ENCODE measurements at places on chromosomes 12 and 14. TPM values are rescaled to one million over a fixed set of nuclear protein-coding genes. Genes with fewer than 3 reads are reported as not detected.

DNA sequence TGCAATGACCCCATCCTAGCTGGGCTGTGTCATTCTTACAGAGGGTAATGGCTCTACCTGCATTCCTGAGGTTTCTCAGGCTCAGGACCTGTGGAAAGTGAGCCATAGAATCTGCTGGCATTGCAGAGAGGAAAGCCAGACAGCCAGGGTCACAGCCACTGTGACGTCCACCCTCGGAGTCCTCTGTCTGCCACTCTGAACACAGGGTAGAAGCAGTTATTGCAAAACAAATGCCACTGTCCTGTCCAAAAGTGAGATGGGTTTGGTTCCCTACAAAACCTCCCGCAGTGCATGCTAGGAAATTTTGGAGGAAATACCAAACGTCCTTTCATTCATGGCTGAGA, 37.8 kb downstream of the TNFAIP2 start:
- DNase-seq: no peak

DNA sequence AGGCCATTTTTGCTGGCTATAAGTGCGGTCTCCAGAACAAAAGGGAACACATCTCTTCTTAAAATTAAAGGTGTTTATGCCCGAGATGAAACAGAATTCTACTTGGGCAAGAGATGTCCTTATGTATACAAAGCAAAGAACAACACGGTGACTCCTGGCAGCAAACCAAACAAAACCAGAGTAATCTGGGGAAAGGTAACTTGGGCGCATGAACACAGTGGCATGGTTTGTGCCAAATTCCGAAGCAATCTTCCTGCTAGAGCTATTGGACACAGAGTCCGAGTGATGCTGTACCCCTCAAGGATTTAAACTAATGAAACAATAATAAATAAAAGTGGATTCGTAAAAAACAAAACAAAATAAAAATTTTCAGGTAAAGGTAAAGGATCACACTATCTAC, 33.4 kb downstream of the PKP2 start:
- DNase-seq: no peak

GRCh38 chr12:71312768-71313403, 126.7 kb upstream of the LGR5 start:
- no peak for DNase-seq

DNA sequence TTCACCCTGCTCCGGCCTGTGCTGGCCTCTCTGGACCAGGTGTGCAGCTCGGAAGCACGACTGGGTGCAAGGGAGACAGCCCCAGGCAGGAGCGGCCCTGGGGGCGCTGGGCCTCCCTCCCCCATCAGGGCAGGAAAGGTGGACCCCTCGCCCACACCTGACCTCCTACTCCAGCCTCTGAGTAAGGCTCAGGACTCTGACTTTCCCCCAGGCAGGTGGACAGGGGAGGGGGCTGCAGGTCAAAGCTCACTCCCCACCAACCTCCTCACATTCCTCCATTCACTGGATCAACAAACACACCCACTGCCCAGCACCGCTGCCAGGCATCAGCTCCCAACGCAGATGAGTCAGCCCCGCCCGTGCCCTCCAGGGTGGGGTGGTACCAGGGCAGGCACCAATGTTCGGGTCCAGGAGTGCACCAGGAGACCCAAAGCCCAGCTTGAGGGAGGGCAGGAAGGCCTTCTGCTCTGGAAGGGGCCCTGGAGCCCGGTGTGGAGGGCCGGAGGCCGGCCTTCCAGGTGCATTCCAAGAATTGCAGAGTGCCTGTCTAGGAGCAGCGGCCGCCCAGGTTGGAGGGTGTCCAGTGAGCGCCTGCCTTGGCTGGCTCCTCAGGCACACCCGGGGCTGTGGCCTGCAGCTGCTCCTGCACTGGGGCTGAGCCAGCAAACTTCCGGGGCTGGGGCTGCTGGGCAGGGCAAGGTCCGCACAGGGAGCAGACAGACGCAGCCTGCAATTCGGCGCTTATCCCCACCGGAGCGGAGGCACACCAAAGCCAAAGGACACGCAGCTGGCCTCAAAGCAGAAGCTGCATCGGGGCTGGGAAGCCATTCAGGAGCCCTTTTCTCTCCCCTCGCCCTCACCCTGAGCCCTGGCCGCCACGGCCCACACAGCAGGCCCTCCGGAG, 1.6 kb upstream of the INF2 start:
- no peak for DNase-seq

The HNF1A gene
- 14.5 TPM for polyA plus RNA-seq

The NPFF gene
- polyA plus RNA-seq: 2.1 TPM

DNA sequence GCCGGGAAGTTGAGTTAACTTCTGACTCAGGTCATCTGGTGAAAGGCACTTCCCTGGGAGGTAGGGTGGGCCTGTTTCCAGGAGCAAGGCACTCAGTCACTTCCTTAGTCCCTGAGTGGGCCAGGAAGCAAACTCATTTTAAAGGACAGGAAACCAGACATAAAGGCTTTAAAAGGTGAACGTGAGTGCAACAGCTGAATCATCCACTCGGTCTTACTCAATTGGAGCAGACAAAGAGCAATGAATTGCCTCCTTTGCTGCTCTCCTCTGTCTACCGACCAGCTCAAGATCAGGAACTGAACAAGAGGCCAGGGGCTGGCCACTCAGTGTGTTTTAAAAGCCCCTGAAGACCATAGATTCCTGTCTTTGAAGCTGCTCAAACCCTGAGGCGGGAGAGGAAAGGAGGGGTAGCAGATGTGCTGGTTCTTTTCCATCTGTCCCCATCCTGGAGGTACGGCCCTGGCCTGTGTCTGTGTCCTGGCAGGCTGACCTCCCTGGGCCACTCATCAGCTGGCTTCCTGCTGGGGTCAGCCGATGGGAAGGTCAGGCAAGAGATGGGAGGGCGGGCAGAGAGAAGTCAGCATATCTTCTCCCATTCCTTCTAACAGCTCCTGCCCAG, 148.9 kb downstream of the PPM1H start:
- DNase-seq: peak; percentile 21

The SOX5 gene
- polyA plus RNA-seq: 7.1 TPM

DNA sequence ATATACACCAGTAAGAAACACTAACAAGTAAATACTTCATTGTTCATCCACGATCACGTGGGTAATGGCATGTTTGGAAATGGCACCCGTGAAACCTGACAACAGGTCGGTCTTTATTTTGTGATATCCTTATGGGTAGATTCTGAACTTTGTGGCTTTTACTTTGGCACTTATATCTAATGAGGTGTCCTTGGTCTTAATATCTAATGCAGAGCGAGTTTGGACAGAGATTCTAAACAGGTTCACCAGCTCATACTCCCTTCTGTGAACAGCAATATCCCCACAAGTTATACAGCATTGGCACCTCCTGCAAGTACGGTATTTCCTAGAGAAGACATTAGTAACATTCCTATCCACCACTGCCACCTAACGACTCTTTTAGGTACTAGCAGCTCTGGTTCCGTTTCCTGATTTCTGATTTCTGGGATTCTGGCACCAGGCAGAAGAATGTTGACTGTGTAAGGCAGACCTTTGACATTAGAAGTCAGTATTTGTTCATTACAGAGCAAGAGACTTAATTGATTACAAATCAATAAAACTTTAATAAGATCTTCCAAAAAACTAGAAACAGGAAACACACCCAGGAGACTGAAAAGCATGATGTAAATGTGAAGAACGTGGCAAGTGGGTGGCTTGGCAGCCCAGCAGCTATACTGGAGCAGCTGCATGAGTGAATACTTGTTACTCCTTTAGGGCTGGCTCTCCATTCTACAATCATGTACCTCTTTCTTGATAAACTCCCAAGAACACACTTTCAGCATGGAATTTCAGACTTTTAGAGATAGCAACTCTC, 2.5 kb downstream of the ANG start:
- DNase-seq: peak; percentile 79

DNA sequence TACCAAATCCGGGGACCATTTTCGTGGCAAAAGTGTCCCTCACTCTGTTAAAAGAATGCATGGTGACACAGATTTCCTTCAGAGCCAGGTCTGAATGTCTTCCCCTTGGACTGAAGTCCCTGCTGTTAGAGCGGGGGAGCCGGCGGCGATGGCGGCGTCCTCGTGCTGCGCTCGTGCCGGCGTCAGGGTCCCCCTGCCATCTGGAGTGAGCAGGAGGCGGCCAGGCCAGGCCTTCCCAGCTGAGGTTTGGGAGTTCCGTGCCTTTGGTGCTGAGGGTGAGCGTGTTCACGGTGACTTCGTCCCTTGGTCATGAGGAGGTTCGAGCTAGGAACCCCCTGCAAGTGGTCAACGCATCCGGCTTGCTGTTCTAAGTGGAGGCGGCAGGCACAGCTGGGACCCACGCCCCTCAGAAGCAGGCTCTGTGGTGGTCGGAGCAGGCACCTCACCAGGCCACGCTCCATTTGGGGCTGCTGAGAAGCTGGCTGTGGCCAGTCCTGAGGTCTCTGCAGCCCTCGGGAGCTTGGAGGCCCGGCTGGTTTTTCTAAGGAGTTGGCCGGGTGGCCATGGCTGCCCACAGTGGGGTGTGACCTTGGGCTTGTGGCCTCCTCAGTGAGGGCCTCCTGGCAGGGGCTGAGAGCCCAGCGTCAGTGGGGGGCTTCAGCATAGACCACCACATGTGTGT, 9.5 kb downstream of the ZFYVE21 start:
- no peak for DNase-seq

GRCh38 chr12:16530268-16530850, 75.6 kb downstream of the LMO3 start:
- no peak for DNase-seq

- DNase-seq: no peak
These were observed 20.9 kb upstream of the GPRC5A start for GRCh38 chr12:12870465-12870864.

The TAS2R7 gene
- polyA plus RNA-seq: not detected

- no peak for DNase-seq
These were observed 282.4 kb upstream of the TMEM132C start for GRCh38 chr12:127984386-127985055.

- no peak for DNase-seq
These were observed 141.3 kb downstream of the SMOC1 start for GRCh38 chr14:70020352-70021170.

The FBLN5 gene
- 138 TPM for polyA plus RNA-seq

DNA sequence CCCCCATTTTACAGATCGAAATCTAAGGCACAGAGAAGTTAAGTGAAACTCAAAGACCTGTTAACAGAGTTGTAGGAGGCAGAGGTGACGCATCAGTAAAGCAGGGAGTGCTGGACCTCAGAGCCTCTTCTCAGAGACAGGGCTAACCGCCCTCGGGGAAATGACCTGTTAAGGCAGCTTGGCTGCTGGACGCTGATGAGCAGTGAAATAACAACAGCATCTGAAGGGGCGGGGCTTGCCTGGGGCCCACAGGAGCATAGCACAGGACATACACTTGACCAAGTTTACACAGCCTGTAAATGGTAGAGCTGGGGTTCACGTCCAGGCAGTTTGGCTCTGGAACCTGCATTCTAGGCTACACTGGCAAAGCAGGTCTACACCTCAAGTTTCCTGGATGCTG, 39.3 kb downstream of the LRTM2 start:
- no peak for DNase-seq

The ZFHX2 gene
- 9.6 TPM for polyA plus RNA-seq

DNA sequence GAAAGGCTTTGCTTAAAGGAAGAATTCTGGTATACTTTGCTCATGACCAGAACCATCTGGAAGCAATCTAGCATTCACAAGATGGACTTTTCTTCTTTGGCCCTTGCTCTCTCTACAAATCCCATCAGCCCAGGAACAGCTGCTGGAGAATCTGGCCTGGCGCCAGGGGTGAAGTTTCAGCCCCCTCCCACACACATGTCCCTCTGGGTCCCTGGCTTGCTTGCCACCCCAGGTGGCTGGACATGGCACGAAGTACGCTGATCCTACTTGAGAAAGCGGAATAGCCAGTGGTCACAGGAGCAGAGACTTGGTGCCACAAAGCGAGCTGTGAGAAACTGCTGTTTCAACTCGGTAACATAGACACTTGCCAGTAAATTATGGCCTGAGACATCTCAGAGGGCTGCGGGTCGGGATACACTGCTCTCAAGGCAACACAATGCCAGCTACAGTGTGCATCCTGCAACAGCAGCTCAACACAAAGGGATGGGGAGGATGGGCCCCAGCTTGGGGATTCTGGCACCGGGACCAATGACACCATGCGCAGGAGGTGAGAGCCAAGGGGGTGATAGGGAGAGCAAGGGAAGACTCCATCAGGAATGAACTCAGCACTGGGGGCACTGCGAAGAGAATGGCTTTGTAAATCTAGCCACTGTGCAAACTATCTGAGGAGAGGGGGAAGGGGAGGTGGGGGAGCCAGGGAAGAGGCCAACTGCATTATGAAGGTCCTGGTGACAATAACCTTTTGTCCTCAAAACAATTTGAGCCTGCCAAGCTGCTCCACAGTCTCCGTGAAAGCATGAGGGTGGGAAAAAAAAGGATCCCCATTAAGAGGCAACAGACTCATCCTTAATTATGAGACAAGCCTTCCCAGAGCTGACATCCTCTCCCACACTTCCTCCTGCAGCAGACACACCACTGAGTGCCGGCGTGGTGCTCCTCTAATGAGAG, 219.9 kb downstream of the PPM1H start:
- DNase-seq: no peak

The SMIM41 gene
- polyA plus RNA-seq: not detected

GRCh38 chr12:42696406-42697149, 107.0 kb upstream of the PRICKLE1 start:
- no peak for DNase-seq

DNA sequence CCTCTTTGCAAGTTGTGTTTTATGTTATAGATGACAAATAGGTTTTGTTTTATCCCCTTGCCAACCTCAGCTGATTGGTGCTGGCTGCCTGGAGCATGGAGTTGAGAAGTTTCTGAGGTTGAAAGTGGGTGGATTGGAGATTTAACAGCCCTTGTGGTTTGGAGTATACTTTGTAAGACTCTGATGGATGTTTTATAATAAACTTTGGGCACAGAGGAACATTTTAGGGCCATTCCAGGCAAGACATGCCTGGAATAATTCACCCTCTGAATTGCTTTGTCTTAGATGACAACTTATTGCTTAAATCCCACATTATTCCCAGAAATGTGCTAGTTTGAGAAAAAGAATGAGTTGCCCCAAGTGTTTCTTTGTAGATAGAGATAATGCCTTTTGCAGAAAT, 158.9 kb downstream of the SLC5A8 start:
- no peak for DNase-seq

DNA sequence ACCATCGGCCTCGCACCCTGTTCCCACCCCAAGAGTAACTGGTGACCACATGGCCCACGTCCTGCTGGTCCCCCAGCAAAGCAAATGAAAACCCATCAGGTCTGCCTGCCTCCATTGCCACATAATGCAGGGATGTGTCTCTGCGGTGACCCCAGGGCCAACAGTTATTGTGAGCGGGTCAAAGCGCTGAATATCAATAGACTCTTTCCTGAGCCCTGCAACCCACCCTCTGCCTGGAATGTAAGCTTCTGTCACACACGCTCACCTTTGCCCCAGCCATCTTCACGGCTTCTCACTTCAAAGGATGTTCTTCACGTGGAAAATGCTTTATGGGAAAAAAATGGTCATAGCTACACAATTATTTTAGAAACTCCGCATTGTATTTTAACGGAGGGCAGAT, 63.9 kb downstream of the FZD10 start:
- DNase-seq: no peak

- DNase-seq: no peak
These were observed at the start of gene FOXG1 for GRCh38 chr14:28766469-28766955. Gene FOXG1 (plus strand): TSS chr14:28766787. CDS start chr14:28767280, 493 bp downstream.

- DNase-seq: no peak
These were observed 222.3 kb downstream of the PTPRO start for GRCh38 chr12:15544589-15544988.
